ENCODE measurements at places on chromosomes 16 and 17.

DNA sequence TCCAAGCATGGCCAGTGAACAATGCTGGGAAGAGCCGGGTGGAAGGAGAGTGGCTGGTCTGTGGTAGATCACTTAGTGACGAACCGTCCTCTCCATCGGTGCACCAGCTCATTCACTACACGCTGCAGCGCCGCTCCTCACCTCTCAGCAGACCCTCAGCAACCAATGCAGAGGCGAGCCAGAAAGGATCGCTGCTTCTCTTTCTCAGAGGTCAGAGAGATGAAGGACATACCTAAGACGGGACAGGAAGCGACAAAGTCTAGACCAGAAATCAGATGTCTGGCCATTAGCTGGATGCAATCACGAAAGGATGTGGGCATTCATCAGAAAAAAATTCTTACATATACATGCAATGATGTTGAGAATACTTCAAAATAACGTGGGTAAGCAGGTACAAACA lies 26.9 kb downstream of the NSMCE1 start:
- DNase-seq: no peak

- DNase-seq: no peak
Measured at GRCh38 chr17:28904800-28905199, 1.9 kb upstream of the DHRS13 start.

DNA sequence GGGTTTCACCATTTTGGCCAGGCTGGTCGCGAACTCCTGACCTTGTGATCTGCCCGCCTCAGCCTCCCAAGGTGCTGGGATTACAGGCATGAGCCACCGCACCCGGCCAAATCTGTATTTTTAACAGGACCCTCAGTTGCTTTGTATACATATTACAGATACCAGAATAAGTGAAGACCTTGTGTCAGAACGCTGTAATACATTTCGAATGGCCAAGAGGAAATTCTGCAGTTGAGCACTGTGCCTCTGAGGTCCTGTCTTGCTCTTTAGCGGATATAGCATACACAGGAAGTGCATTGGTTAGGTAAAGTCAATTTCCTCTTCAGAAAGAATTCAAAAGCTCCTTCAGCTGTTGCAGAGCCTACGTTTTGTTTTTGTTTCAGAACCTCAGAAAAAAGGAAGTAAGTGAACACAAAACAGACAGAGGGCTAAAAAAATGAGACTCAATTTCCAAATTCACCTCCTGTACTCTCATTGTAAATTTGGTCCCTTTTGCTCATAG lies 15.7 kb downstream of the CRLF3 start:
- no peak for DNase-seq

- no peak for DNase-seq
Measured at GRCh38 chr17:82175951-82176350, 36.7 kb downstream of the CCDC57 start.

DNA sequence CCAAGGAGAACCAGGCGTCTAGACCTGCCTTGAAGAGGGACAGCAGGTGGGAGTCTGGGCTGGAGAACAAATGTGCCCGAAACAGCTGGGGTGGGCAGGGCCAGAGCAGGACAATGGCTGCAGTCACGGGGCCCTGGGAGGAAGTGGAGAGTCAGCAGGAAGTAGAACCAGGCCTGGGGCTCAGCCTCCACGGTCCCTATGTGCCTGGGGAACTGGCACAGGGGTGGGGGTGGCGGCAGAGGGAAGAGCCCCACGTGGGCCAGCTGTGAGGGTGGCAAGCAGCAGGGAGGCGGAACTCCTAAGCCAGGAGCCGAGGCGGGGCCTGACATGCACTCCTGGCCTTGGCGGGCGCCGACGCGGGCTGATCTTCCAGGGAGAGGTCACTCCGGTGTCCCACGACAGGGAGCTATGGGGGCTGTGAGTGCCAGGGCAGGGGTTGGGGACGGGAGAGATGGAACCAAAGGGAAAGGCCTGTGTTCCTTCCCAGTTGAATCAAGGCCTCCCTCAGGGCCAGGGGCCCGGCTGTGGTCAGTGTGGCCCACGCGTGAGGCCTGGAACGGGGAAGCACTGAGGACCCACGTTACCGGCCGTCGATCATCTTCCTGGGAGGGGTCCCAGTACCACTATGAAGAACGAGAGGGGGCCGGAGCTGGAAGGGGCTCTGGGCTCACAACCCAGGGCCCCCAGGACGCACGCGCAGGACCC lies 42.7 kb downstream of the TIMM22 start:
- peak; percentile 95 for DNase-seq

- no peak for DNase-seq
Measured at GRCh38 chr16:11393366-11393765, 48.1 kb downstream of the RMI2 start.

DNA sequence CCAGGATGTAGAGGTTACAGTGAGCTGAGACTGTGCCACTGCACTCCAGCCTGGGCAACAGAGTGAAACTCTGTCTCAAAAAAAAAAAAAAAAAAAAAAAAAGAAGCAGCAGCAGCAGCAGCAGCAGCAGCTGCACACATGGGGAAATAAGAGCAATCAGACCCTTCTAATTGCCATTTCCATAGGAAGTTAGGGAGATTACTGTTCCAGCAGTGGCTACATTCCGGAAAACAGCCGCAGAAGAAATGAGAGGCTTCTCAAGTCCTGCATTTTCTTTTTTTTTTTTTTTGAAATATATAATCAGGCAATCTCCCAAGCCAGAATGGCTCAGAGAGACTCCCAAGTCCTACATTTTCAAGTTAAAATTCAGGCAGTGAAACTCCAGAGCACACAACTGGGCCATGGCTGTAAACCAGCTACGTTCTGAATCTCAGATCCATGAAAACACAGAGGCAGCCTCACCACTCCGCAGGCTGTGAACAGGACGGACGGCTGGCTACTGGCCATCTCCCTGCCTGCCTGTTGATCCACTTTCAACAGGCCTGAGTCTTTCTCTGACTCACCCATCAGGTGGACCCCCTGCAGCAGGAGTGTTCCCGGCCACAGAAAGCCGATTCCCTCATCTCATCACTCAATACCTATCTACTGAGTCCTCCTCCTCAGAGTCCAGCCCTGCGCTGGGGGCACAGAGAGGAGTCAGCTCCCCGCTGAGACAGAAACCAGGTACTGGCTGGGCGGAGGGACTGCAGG lies 15.0 kb downstream of the TRPV1 start:
- DNase-seq: no peak

GRCh38 chr16:2328428-2328827 lies 12.1 kb downstream of the ABCA3 start:
- no peak for DNase-seq

GRCh38 chr17:34997355-34997862 lies 17.1 kb downstream of the LIG3 start:
- DNase-seq: no peak

DNA sequence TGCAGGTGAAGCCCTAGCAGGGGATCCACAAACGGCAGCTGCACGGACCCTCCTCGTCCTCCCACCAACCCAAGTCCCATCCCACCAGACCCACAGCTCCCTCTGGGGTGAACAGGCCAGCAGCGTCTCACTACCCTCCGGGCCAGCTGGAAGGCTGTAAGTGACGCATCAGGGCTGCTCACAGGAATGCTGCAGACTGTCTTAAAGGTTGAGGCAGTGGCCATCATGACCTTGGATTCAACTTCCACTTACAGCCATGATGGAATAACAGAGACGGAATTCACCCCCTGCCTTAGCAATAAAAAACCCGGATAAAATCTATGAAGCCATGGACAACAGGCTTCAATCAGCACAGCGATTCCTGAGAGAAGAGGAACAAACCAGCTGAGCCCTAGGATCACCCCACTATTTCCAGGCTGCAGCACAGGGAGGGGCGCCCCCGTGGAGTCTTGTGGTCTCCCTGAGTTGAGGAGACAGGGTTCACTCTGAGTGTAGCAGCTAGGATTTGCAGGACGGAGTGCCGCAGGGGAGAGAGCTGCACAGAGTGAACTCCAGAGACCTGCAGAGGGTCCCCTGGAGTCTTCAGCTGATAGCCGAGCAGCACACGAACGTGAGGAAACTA lies 10.5 kb downstream of the FAM83G start:
- DNase-seq: no peak

- no peak for DNase-seq
Measured at GRCh38 chr17:3656755-3657587, 11.4 kb downstream of the TAX1BP3 start.

GRCh38 chr17:49566668-49567071 lies 9.0 kb upstream of the NXPH3 start:
- DNase-seq: no peak

- DNase-seq: no peak
Measured at GRCh38 chr17:77475016-77475976, 334.5 kb downstream of the SEC14L1 start.

GRCh38 chr17:56708670-56709410 lies 115.3 kb downstream of the NOG start:
- no peak for DNase-seq

DNA sequence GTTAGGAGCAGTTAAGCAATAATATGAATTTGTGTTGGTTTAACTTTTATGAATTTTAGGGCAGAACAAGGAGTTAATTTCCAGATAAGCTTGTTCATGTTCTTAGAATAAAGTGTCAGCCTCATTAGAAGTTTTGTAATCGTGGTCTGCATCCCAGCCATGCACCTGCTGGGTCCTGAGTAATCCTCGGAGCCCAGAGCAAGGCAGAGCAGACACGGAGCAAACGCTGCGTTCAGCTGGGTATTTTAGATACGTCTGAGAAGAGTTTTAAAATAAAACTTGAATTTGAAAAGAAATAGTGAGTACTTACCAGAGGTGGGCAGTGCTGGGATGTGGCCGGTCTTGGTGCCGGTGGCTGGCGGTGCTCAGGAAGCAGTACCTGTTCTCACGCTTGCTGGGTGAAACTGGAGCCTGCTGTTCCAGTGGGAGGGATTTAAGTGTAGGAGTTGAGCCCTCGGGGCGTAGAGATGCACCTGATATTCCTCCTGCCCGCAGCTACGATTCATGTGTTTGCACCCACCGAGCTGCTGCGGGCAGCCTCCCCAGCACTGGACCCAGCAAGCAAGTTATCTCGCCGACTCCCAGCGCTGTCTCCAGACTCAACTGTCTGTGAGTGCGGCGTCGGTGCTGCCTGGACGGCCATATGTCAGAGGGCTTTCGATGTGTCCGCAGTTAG lies at the start of gene ZNF750:
Gene ZNF750 (minus strand): TSS at position 406 of the 676 bp plus-strand sequence. CDS start 7,568 bp downstream, outside the sequence.
- no peak for DNase-seq

DNA sequence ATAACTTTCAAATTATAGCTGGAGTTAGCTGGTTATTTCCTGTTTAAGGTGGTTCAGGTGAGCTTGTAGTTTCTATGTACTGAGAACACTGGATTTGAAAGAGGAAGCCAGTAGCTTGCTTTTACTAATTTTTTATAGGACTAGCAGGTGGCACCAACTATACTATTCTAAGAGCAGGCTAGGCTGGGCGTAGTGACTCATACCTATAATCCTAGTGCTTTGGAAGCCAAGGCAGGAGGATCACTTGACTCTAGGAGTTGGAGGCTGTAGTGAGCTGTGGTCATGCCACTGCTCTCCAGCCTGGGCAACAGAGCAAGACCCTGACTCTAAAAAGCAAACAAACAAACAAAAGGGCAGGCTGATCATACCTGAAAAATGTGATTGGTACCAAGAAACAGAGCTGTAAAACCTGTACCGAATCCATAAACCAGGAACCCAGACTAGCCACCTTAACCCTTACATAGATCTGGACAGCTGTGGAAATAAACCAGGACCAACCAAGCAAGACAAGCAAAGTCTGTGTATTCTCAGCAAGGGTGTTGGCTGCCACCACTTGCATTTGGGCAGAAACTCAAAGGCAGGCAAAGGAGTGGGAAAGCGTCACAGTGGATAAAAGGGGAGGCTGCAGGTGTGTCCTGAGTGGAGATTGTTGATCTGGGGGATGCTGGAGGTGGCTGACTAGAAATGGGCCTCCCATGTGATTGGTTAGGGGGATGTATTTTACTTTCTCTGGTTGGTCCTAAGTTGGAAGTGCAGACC lies 36.3 kb downstream of the SLC47A1 start:
- DNase-seq: no peak

DNA sequence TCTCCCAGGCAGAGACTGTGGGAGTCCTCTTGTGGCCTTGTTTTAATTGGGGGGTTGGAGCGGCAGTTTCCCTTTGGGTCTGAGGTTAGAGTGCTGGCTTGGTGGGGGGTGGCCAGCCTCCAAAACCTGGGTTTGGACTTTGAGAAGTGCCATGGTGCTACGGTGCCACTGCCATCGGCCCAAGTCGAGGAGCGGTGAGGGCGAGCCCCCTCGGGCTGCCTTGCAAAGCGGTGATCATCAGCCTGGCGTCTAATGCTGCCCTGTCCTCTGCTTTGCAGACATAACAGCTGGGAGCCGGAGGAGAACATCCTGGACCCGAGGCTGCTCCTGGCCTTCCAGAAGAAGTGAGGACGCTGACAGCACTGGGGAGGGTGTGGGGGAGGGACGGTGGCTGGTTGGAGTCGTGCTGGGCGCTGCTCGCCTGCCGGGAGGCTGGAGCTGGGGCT lies 1.2 kb downstream of the CBX2 start:
- DNase-seq: no peak
